ENCODE measurements at places on chromosomes 5 and 9.

GRCh38 chr9:120758544-120758943, 34.7 kb downstream of the FBXW2 start:
- DNase-seq: no peak

- DNase-seq: no peak
Observed at GRCh38 chr5:34011536-34011935, 3.7 kb upstream of the AMACR start.

- DNase-seq: no peak
Observed at GRCh38 chr5:61275841-61276240, 56.2 kb upstream of the ZSWIM6 start.

DNA sequence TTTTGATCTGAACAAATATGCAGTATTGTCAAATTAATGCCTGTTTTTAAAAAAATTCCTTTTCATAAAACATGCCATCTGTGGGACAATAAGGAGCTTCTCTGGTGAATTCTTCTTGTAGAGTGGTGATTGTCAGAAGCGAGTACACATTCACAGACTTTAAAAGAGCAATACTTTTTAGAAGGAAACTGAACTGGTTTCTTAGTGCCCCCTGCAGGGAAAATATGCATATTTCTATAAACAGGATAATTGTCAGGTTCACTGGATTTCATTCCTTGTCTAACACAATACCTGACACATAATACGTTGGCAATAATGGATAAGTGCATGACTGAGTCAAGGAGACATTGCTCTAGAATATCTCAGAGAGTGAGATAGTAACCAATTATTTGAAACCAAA, 133.7 kb downstream of the KIF4B start:
- no peak for DNase-seq

DNA sequence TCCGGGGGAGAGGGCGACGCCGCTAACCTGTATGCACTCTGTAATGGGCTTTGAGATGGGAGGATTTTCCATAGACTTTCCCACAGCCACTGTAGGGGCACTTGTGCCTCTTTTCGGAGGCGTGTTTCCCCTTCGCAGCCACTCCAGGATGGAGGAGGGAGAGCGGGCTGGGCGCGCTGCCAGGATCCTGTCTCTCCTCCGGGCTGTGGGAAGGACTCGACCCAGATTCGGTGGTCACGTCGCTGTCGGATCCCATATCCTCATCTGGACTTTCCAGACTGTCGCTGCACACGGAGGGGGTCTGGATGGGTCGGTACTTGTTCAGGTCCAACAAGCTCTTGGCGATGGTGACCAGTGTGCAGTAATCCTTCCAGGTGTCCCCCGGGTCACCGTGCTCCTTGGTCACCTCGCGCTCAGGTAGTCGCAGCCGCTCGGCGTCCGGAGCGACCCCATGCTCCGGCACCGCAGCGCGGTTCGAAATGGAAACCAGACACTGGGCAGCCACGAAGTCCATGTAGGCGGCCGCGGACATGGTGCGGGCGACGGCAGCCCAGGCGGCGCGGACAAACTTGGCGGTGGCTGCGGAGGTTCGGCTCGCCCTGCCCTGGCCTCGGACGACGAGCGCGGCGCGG, 1.5 kb downstream of the KLF9 start:
- DNase-seq: no peak

DNA sequence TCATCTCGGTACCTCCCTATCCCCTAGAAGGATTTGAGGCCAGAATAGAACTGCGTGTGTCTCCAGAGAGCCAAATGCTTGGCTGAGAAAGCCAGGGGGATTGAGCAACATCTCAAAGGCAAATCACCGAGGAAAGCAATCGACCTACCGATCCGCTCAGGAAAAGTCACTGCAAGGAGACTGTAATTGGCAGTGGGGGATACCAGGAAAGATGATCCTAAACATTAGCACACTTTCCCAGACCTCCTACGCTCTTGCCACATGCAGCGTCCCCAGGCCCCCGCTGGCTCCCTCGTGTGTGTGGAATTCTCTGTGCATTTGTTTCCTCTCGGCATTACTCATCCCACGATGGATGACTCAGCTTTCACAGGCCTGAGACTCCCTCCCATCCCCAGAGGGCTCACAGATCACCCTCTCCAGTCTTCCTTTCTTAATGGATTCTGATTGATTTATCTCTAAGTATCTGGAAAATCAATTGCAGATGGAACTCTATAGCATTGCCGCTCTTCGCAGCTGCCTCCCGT, 82.2 kb upstream of the ICE1 start:
- peak; percentile 37 for DNase-seq

DNA sequence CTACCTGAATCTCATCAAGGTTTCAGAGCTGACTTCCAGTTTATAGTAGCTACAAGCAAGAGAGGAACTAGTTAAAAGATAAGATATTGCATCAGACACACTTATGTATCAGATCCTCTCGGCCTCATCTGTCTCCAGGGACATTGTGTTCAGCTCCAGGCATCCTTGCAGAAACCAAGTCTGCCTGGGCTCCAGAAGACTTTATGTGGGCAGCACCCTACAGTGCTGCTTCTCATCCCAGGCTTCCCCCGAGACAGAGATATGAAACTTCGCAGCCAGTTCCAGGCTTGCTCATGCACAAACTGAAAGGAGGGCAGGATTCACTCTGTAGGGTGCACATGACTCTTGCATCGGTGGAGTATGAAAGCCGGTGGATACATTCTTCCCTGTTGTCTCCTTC, 33.9 kb upstream of the FOXB2 start:
- DNase-seq: no peak

GRCh38 chr9:86298873-86299272, 16.5 kb upstream of the ISCA1 start:
- DNase-seq: no peak

- DNase-seq: no peak
Observed at GRCh38 chr5:149903404-149903803, 41.2 kb downstream of the PDE6A start.

GRCh38 chr5:110738503-110738811, 350 bp upstream of the SLC25A46 start:
- peak; percentile 57 for DNase-seq

GRCh38 chr9:132141344-132141947, 20.4 kb upstream of the NTNG2 start:
- DNase-seq: no peak

- DNase-seq: no peak
Observed at GRCh38 chr5:34959323-34959722, 30.0 kb downstream of the DNAJC21 start.

DNA sequence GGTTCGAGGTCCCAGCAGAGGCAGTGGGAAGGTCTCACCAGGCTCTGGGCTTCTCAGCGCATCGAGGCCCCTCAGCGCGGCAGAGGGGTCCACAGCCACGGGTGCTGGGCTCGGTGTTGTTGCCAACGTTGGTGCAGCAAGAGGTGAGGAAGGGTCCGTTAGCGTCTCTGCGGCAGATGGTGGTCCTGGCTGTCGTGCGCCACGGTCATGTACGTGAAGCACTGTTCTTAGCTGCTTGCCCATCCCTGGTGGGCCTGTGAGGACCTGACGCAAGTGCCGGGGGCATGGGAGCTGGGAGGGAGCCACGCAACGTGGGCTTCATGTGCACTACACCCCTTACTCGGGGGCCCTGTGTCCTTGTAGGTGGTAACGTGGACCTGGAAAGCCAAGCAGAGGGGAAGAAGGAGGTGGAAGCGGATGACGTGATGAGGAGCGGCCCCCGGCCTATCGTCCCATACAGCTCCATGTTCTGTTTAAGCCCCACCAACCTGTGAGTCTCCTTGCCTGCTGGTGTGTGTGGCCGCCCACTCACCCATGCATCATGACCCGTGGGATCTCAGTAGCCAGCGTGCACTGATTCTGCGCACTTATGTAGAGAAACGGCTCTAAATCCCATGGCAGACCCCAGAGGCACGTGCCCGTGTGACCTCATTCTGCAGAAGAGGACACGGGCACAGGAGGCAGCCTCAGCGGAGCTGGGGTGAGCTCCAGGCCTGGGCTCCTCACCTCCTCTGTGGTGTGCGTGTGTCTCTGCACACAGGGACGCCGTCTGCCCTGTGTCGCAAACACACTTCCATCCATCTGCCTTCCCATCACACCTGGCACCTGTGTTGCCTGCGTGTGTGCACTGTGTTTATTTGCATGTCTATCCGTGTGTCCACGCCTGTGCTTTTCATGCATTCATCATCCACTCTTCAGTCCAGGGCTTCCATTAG, 166.1 kb downstream of the CACNA1B start:
- DNase-seq: no peak

DNA sequence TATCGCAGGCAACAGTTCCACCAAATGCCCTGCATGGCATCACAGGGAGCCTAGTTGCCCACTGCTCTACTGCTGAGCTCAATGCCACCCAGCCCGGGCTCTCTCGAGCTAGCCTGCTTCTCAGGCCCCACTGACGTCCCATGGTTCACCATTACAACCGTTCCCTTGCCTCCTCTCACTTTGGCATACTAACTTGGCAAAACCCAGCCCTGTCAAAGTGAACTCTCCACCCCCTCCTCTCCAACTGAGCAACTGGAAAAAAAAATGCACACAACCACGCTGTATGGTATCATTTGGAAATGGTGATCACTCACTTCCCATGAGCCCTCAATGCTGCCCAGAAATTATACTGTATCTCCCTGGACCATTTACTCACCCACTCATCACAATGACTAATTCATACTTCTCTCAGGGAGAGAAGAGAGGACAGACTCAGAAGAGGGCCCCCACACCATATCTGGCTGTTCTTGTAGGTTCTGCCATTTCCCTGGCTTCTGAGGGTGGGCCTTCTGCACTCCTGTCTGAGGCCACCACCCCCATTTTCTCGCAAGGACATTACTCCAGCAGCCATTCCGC, 51.4 kb upstream of the RARS1 start:
- no peak for DNase-seq

- DNase-seq: no peak
Observed at GRCh38 chr9:125551781-125552180, 155.2 kb downstream of the MAPKAP1 start.
